Activated CD8-positive, alpha-beta memory T cell treated with anti-CD3 and anti-CD28 coated beads for 48 hours (primary cell): ENCODE measurements at places on chromosomes 6 and 20.

DNA sequence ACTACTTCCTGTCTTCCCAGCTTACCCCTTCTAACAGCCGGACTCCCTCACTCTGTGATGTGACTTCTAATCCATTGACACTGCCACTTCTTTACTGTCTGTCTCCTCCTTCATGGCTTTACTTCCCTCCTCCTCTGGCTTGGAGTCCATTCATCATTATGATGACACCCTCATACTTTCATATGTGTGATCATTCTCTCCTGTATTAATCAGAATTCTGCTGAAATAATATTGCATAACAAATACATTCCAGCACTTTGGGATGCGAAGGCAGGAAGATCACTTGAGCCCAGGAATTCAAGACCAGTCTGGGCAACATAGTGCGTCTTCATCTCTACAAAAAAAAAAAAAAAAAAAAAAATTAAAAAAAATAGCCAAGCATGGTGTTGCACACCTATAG is 147.9 kb upstream of the BTBD3 start:
- no peak for DNase-seq

- no peak for DNase-seq
These were observed 269.3 kb downstream of the ZFAND3 start for GRCh38 chr6:38088829-38089228.

GRCh38 chr6:52180787-52181558 is 5.2 kb upstream of the IL17A start:
- DNase-seq, result no peak

DNA sequence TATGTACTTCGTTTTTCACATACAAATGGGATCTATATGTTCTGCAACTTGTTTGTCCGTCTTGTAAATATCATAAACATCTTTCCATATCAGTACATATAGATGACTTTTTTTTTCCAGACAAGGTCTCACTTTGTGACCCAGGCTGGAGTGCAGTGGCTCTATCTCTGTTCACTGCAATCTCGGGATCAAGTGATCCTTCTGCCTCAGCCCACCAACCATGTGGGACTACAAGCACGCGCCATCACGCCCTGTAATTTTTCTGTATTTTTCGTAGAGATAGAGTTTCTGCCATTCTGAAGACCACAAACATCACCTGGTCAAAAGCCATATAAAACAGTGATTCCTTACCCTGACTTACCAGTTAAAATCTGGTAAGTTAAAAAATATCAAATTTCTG is 37.7 kb upstream of the SYNCRIP start:
- no peak for DNase-seq

GRCh38 chr20:54107600-54108325 is 37.4 kb upstream of the BCAS1 start:
- DNase-seq, result no peak

GRCh38 chr20:62845416-62846160 is 16.0 kb downstream of the TCFL5 start:
- no peak for DNase-seq

DNA sequence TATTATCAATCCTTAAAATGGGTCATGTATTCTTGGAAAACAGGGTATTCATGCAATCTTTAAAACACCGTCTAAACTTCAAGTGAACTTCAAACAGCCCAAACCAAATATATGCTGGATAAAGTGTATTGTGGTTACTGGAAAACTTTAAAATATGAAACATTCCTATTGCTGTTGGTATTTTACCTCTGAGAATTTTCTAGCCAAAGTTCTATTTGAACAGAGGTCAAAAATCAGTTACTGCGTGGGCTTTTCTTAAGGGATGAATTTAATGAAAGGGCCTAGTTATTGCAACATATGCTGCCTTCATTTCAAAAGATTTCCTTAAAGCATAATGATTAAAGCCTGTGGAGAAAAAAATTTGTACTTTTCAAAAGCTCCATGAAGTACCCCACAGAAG is 436.0 kb downstream of the PLCB1 start:
- DNase-seq, result no peak

- no peak for DNase-seq
These were observed 80.6 kb downstream of the FNDC1 start for GRCh38 chr6:159249752-159250151.
